ENCODE measurements at places on chromosomes 7 and 10. TPM values are rescaled to one million over a fixed set of nuclear protein-coding genes. Genes with fewer than 3 reads are reported as not detected.

The SOSTDC1 gene
- not detected for total RNA-seq

The MINDY3 gene
- total RNA-seq: 15.9 TPM

The PAPOLB gene
- total RNA-seq: not detected

The CYP3A7 gene
- total RNA-seq: not detected

The OLAH gene
- total RNA-seq: 1.7 TPM

The ZNF853 gene
- 1.7 TPM for total RNA-seq

The CALML3 gene
- total RNA-seq: not detected

The RASA4 gene
- total RNA-seq: 79.4 TPM

The PVRIG gene
- 20.8 TPM for total RNA-seq

The HOXA1 gene
- 0.16 TPM for total RNA-seq

The MAT1A gene
- not detected for total RNA-seq

The GIMAP5 gene
- total RNA-seq: 115 TPM

The MSMB gene
- total RNA-seq: not detected

The ANAPC16 gene
- total RNA-seq: 107 TPM

The IGF2BP3 gene
- 0.39 TPM for total RNA-seq

The AMZ1 gene
- total RNA-seq: 0.14 TPM

The HTR5A gene
- not detected for total RNA-seq

The RGR gene
- not detected for total RNA-seq

The TMEM106B gene
- 27.2 TPM for total RNA-seq

The CFAP69 gene
- total RNA-seq: 0.39 TPM

The DLG5 gene
- 1.3 TPM for total RNA-seq

The SPDYE5 gene
- total RNA-seq: not detected

The C10orf71 gene
- total RNA-seq: not detected

The RARRES2 gene
- total RNA-seq: 0.12 TPM

The HOXA7 gene
- total RNA-seq: not detected

The CALCR gene
- not detected for total RNA-seq

The OR2A1 gene
- not detected for total RNA-seq

The GSTO2 gene
- 1.6 TPM for total RNA-seq

The NMT2 gene
- 30.7 TPM for total RNA-seq

The METTL27 gene
- total RNA-seq: 0.50 TPM

The TEX47 gene
- total RNA-seq: not detected

The C7orf33 gene
- total RNA-seq: not detected

The HOXA5 gene
- not detected for total RNA-seq

The DMBT1 gene
- not detected for total RNA-seq

The BMI1 gene
- total RNA-seq: 48.7 TPM

The TMEM130 gene
- not detected for total RNA-seq

The OR9A2 gene
- not detected for total RNA-seq

The TAS2R3 gene
- total RNA-seq: 2.1 TPM

The CADPS2 gene
- total RNA-seq: not detected

The BTBD16 gene
- not detected for total RNA-seq

The CNTNAP2 gene
- total RNA-seq: not detected

The C10orf62 gene
- total RNA-seq: not detected

The LIPK gene
- total RNA-seq: not detected

The SYT15B gene
- total RNA-seq: 0.23 TPM

The OR2A12 gene
- total RNA-seq: not detected

The CNNM1 gene
- 2.2 TPM for total RNA-seq
